ENCODE measurements at places on chromosomes 11 and 22.

DNA sequence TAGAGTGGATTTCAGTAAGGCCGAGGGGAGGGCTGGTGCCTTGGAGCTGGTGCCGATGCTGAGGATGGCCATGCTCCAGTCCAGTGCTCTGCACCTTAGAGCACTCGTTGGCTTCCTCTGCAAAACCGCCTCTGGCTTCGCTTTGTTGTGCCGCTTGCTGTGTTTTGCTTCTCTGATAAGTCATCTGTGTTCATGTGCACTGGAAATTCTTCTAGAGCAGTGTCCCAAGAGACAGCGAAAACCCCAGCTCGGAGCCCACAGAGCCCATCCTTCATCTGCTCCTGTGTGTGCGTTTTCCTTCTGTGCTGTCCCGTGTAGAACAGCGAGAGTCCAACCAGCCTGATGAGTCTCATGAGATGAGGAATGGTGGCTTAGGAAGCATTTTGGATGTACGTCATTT, 12.1 kb downstream of the FAM118A start:
- no peak for DNase-seq

DNA sequence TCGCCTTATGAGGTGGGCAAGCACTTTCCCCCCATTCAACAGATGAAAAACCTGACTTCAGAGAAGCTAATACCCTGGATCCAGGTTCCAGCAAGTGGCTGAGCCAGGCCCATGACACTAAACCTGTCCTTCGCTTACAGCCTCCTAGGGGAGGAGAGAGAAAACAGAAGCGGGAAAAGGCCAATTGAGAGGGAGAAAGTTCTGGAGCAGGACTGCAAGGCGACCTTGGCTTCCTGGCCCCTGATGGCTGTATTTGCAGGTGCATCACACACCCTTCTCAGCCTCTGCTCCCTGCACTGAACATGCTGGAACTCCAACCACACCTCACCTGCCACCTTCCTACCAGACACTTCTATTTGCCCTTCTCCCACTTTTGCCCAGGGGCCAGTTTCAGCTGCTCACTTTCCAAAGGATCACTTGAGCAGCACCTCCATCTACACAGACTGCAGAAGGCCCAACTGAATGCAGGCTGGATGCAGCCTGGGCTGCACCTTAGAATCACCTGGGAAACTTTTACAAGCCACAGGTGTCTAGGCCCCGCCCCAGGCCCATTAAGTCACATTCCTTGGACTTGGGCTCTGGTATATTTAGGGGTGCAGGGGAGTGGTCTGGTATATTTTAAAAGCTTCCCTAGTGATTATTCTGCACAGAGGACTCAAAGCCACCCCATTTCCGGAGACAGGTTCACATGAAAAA, 14.3 kb upstream of the ADA2 start:
- no peak for DNase-seq

DNA sequence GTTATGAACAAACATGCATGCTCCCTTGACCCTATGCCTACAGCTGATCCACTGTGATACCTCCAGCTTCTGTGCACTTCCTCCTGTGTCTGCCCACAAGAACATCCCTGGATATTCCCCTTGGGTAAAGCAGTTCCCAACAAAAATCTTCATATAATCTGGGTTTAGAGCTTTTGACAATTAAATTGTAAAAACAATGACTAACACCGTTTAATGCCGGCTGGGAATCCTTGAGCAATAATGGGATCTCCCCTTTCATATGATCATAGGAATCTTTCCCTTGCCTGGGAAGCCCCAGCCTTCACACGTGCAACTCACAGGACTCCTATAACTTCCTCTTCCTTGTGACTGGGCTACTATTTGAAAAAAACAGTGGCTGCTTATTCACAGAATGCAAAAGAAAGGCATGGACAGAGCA, 6.3 kb upstream of the ZC3H12C start:
- no peak for DNase-seq

DNA sequence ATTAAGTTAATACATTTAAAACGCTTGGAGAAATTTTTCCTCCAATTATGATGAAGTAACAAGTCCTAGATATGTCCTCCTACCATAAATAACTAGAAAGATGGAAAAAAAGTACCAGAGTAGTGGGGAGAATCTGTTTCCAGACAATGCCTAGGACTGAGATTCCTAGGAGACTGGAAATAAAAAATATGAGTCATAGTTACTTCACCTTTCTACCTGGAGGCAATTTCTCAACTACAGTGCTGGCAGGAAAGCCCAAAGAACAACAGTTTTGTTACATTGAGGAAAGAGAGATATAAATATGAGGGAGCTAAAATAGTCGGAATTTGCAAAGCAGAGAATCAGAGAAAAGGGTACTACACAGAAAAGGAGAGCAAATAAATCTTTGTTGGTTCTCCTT, 202.1 kb upstream of the ARHGAP42 start:
- no peak for DNase-seq

DNA sequence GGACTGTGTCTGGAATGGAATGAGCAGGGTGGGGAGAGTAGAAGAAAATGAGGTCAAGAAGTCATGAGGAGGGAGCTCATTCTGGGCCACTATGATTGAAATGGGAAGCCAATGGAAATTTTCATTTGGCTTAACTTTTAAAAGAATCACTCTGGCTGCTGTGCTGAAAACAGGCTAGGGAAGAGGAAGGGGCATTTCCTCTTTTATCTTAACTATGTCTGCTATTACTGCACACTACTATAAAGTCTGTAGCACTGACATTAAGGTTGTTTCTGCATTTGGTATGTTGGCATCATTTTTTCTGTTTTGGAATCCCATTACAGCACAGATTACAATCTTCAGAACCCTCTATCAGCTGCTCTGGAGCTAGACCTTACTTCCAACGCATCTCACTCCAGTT, 8.2 kb downstream of the PATL1 start:
- DNase-seq, result no peak

GRCh38 chr11:2796508-2797113, 89.0 kb downstream of the CDKN1C start:
- DNase-seq, result no peak

DNA sequence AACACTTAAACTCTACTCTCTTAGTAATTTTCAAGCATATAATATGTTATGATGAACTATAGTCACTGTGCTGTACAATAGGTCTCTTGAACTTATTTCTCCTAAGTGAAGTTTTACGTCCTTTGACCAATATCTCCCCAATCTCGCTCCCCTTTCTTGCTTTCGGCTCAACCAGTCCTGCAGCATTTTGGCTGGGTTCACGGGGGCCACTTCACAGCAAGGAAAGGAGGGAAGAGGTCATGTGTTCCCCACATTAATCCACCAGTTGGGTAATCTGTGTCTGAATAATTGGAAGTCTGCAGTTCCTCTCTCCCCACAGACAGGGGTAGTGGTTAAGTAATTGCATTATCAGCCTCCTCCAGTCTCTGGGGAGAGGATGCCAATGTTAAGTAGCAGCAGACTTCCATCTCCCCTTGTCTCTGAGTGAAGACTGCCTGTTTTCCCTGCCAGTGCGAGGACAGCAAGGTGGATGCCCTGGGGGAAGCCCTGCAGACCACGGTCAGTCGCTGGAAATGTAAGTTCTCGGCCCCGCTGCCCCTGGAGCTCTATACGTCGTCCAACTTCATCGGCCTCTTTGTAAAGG, 59.2 kb upstream of the CRTAM start:
- DNase-seq, result no peak

DNA sequence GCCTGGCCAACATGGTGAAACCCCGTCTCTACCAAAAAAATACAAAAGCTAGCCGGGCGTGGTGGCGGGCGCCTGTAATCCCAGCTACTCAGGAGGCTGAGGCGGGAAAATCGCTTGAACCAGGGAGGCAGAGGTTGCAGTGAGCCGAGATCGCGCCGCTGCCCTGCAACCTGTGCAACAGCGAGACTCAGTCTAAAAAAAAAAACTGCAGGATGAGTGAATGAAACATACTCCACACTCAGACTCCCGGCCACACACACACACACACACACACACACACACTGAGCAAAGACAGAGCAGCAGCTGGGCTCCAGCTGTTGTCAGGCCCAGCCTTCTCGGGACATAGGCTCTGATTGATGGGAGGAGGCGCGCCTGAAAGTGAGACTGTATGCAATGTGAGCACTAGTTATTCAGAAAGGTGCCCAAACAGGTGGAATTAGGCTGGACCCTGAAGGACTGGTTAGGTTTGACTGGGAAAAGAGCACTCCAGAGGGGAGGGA, 1.5 kb upstream of the PLEKHA7 start:
- DNase-seq, result peak; percentile 12

GRCh38 chr11:22304337-22304961, 33.7 kb upstream of the SLC17A6 start:
- peak; percentile 21 for DNase-seq

- peak; percentile 57 for DNase-seq
Measured at GRCh38 chr22:18024276-18024939, at the start of gene MICAL3. TSS of gene MICAL3 (minus strand) at chr22:18024561. CDS start at chr22:17906812, 117,749 bp downstream.

- DNase-seq, result no peak
Measured at GRCh38 chr11:72229336-72229924, 4.9 kb downstream of the INPPL1 start.

GRCh38 chr11:85572056-85572455, 55.1 kb downstream of the DLG2 start:
- no peak for DNase-seq

DNA sequence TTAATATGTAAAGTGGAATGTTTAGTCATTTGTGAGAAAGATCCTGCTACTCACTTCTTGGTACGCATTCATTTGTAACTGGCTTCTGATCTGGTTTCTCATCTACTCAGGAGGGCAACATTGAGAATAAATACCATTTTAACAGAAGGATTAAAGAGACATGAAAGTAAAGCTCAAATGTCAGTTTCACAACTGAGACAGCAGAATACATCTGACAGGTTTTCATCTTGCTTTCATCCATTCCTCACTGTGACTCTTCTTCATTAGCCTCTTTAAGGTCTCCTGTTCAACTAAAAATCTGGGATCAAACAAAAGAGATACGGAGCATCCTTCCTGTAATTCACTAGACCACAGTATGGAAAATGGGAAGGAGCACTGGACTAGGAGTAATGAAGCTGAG, 31.4 kb upstream of the CCDC89 start:
- DNase-seq, result no peak

GRCh38 chr11:80503990-80504389, 1063.2 kb upstream of the TENM4 start:
- no peak for DNase-seq

GRCh38 chr11:75768909-75769771, 562 bp downstream of the DGAT2 start:
- DNase-seq, result no peak

DNA sequence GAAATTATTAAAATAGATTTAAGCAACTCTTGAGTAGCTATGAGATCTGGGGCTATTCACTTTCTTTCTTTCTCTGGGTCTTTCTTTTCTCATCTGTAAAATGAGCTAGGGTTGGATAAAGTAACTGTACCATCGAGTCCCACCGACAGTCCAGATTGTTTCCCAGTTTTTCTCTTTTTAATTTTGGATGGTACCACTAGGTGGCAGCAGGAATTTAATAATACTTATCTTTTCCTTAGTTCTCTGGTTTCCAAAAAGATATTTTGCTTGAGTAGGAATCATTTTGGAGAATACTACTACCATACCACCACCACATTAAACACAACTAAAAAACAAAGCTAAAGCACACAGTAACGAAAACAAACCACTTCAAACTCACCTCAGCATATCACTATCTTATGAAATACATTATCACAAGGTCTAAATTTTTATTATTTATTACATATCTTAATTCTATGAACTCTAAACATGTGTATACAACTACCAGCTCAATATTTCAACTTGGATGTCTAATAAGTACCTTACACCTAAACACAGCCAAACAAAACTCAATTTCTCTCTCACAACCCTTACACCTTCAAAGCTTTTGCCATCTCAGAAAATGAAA, 584.0 kb downstream of the KCNA4 start:
- peak; percentile 11 for DNase-seq

GRCh38 chr22:39925909-39926679, 25.2 kb downstream of the GRAP2 start:
- DNase-seq, result no peak

DNA sequence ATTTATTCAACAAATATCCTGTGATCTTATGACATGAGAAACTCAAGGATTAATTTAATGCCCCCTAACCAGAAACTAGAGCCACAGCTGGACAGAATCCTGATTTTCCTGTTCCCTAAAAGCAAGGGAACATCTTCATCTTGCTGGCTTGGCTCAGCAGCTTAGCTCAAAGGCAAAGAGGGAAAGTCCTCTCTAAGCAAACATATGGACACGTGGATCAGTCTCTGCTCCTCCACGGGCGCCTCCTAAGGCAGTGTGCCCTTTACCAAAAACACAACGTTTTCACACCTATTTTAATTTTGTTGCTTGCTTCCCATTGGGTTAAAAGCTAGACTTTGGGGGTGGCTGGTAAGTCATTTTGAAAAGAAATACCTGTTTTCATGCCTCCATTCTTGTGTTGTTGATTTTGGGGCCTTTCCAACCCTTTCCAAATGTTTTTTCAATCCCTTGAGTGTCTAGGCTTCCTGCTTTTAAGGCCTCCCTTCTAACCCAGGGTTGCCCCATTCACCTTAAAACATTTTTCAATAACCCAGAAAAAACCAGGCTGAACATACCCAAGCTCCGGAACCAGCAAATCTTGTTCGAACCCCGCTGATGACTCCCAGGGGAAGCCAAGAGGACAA, 15.5 kb downstream of the SLC1A2 start:
- DNase-seq, result no peak

- no peak for DNase-seq
Measured at GRCh38 chr22:42949159-42949558, 65.8 kb downstream of the PACSIN2 start.

DNA sequence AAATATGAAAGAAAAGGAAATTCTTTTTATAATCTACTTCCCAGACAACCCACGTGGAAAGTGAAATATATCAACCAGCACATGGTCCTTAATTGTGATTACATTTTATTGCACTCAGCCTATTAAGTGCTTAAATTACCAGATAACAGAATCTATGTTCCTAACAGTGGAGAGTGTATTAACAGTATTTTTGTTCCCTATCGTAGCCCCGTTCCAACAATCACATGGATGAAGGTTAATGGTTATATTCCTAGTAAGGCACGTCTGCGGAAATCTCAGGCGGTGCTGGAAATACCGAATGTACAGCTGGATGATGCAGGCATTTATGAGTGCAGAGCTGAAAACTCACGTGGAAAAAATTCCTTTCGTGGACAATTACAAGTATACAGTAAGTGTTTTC, 626.1 kb upstream of the ARHGAP42 start:
- no peak for DNase-seq

- DNase-seq, result no peak
Measured at GRCh38 chr11:70888061-70888460, 364.3 kb downstream of the SHANK2 start.

GRCh38 chr22:17106161-17106784, 14.9 kb downstream of the TMEM121B start:
- no peak for DNase-seq

DNA sequence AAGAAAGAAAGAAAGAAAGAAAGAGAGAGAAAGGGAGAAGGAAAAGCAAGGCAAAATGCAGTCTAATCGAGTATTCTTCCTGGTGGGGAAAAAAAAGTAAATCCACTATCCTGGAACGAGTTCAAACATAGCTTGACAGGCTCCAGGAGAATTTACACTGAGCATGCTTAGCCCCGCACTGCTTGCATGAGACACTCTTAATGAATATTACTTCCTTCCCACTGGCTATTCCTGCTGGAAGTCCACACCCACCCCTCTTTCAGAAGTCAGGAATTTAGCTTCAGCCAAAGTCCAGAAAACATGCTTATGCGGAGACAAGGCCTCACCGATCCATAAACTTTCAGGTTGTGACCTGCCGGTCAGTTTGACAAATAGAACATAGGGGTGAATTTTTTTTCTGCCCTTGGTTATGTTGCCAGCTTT, 251.8 kb upstream of the BLID start:
- DNase-seq, result no peak
